AG08395 (cell line): ENCODE measurements at places on chromosomes 5 and 9.
A peak's percentile ranks its signal among the peaks of the same experiment; 100 is the strongest.

GRCh38 chr5:172509405-172509781 is 55.1 kb upstream of the SH3PXD2B start:
- DNase-seq, result no peak

GRCh38 chr5:156328766-156329165 is 1.8 kb downstream of the SGCD start:
- no peak for DNase-seq

DNA sequence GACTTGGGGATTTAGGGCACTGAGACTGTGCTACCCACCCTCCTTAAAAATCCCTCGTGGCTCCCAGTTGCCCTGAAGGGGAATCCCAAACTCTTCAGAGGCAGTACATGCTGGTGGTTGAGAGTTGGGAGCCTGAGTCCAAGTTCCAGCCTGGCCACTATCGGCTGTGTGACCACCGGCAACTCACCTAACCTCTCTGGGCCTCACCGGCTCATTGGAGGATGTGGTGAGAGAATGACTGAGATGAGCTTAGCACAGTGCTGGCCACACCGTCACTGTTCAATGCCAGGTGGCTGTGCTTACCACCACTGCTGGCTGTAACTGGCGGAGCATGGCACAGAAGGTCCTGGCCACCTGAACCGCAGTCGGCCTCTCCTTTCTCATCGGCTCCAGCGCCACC is 200.2 kb downstream of the C9orf50 start:
- no peak for DNase-seq

DNA sequence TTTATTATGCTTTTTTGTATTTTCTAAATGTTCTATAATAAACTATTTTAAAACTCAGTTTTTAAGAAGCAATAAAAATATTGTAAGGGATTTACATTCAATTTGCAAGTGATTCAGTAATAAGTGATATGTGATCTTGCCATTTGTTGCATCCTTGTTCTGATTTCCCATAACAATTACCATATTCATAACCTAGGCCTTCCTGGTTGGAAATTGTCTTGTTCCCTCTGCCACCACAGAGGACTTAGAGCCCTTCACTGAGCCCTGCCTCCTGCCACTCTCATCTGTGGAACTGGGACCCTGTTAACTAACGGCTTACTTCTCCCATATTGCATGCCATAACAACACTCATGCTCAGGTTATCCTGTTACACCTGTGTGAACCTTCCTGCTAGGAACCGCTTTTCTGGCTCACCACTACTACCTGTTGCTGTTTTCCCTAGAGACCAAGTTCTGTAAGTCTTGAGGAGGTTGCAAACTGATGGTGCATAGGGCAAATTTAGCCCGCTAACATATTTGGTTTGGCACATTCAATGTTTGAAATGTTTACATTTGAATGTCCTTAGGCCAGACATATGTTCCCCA is 32.9 kb upstream of the DTWD2 start:
- DNase-seq, result no peak

GRCh38 chr5:160657622-160658458 is 194.2 kb downstream of the ATP10B start:
- DNase-seq, result no peak

DNA sequence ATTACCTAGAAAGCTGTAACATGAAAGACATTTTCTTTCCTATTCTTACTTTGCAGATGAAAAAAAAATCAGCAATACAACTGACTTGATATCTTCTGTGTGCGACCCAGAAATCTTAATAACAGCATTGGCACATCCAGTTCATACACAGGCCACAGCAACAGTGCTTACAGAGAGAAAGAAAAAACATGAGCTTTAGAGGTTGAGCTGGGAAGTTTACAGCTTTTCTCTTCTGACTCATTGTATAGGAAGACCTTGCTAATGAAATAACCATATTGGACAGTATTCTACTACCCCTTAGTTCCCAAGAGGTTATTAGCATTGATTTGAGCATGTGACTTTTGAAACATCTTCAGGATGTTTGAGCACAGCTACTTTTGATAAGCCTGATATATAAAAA is 1033.4 kb upstream of the DMAC1 start:
- DNase-seq, result no peak

- DNase-seq, result no peak
These were observed 500.2 kb downstream of the SPOCK1 start for GRCh38 chr5:136998854-136999357.

- DNase-seq, result no peak
These were observed 178.2 kb upstream of the IRX1 start for GRCh38 chr5:3417376-3417943.

DNA sequence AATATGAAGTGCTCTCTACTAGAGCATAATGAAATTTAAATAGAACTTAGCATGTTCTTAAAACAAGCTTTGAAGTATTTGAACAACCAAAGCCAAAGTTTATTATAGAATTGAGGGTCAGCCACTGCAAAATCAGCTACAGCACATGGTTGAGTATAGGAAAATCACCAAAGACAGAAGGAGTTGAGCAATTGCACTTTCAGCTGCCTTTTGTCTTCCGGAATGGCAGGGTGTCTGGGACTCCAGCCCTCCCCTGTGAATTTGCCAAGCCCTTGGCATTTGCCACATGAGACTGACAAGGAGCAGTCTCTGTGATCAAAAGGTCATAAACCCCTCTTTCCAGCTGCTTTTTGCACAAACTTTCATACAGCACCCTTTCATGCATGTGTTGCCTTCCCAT is 8.5 kb upstream of the LURAP1L start:
- DNase-seq, result no peak

DNA sequence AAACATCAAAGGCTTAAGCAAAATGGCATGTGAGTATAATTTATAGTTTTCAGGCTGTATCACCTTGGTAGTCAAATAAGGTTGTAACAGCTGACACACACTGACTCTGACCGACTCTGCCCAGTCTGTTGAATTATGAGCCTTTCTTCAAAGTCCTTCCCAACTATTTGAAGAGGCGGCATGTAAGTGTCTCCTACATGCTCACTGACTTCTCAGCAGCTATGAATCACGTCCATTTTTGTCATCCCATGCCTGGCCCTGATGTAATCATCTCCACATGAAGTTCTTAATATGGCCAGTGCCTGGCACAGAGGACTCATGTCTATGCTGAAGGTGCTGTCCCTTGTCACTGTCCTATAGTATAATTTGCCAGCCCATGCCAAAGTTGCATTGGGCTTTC is 5.1 kb upstream of the PTBP3 start:
- peak; percentile 58 for DNase-seq

DNA sequence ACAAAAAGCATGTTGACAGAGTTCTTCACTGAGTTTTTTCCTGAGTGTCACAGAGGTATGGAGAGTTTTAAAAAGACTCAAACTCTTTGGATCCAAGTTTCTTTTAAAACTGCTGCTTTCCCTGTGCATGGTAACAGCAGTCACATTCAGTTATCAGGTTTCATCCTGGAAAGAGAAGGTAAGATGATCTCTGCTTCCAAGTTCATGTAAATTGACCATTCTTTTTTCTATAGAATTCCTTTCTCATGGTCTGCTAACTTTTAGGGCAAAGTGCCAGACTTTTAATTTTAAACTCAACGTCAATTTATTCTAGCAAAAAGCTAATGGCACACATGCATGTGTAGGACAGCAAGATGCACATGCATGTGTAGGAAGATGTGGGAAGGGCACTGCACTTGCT is 52.5 kb upstream of the PRLR start:
- DNase-seq, result no peak

DNA sequence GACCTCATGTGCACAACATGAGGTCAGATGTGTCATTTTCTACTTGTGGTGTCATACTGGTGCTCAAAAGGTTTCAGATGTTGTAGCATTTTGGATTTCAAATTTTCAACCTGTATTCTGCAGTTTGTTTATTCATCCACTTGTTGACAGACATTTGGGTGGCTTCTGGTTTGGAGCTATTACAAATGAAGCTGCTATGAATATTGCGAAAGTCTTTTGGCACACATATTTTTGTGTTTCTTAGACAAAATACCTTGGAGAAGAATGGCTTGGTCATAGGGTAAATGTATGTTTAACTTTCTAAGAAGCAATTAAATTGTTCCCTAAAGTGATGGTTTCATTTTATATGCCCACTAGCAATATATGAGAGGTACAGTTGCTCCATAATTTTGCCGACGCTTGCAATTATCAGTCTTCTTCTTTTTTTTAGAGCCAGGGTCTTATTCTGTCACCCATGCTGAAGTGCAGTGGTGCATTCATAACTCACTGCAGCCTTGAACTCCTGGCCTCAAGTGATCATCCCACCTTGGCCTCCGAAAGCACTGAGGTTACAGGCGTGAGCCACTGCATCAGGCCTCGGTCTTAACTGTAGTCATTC is 70.7 kb upstream of the TRPC7 start:
- DNase-seq, result no peak

DNA sequence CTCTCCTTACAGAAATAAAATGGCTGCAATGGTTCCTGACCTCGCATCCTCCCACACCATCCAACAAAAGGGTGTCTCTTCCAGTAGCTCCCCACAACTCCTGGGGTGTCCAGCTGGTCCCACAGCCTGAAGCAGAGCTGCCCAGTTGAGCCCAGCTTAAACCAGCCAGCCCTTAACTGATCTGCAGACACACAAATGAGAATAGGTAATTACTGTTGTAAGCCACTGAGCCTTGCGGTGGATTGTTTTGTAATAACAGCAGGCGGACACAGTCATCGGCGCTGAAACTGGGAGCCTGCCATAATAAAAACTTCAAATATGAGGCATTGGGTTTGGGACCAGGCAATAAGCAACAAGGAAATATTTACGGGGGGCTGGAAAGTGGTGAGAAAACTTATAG is 10.4 kb upstream of the ZBTB43 start:
- no peak for DNase-seq

DNA sequence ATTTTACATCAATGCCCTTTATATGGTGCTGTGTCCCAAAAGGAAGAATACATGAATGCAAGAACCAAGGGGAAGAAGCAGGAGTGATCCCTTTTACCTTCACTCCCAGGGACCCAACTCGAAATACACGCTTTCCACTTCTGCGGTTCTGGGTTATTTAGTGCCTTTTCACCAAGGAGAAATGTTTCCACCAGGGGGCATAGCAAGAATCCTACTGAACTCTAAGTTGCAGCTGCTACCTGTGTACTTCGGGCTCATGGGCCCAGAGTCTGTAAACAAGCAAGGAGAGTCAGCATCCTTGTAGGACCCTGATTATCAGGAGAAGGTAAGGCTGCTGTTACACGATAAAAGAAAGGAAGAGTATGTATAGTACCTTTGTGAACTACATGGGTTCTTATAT is 45.7 kb downstream of the DPYSL3 start:
- no peak for DNase-seq

- no peak for DNase-seq
These were observed 8.0 kb upstream of the TLR4 start for GRCh38 chr9:117696154-117696553.

- peak; percentile 81 for DNase-seq
These were observed 23.4 kb downstream of the MEGF10 start for GRCh38 chr5:127313847-127314473.

DNA sequence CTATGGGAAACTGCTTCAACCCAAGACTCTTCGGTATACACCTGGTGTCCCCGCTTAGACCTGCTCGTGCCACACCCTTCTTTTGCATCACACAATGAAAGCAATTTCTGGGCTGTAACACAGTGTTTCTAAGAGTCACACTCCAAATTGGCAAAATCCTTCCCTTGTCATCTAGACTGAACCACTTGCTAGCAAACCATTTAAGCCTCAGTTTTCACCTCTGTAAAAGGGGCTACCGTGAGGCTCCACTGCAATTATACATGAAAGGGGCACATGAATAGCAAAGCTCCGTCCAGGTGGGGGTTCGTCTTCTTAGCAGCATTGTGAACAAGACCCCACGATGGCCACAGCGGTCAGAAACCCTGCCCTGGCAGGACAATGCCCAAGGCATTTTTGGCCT is 166.8 kb downstream of the PAX5 start:
- DNase-seq, result no peak

GRCh38 chr9:16033921-16034691 is 481.3 kb downstream of the CCDC171 start:
- no peak for DNase-seq

DNA sequence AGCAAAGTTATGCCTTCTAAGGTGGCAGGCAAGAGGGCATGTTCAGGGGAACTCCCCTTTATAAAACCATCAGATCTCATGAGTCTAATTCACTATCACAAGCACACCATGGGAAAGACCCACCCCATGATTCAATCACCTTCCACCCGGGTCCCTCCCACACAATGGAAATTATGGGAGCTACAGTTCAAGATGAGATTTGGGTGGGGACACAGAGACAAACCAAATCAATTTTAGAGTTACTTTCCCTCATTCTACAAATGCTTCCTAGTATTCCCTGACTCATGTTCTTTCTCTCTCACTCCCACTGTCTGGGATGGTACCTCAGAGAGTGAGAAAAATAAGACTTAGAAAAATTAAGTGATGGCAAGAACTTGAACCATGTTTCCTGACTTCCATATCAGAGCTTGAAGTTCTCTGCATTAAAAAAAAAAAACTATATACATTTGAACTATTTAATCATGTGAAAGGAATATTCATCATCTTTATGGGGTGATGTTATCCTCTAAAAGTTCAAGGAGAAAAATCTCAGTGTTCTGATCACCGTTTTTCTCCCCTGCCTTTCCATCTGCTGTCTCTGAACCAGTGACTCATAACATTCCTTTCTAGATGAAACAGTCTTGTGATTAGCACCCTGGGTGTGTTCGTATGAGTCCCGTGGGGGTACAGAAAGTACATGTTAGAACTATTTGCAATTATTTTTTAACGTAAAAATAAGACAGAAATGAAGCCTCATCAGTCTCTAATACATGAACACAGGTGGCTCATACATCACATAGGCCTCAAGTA is 282.9 kb downstream of the SLF1 start:
- DNase-seq, result peak; percentile 23

DNA sequence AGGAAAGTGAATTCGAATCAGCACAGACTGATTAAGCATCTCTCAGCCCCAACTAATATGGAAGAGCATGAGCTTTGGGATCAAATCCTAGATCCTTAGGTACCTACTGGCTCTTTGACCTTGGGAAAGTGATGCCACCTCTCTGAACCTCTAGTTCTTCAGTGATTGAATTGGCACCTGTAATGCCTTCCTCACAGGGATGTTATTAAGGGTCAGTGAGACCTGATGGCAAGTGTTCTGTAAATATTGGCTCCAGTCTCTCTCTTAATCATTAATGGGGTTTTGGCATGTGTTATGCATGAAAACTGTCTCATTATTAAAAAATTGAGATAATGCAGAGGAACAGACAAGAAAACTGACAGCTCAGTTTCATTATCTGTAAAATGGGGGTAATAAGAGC is 115.8 kb downstream of the INSYN2B start:
- no peak for DNase-seq

DNA sequence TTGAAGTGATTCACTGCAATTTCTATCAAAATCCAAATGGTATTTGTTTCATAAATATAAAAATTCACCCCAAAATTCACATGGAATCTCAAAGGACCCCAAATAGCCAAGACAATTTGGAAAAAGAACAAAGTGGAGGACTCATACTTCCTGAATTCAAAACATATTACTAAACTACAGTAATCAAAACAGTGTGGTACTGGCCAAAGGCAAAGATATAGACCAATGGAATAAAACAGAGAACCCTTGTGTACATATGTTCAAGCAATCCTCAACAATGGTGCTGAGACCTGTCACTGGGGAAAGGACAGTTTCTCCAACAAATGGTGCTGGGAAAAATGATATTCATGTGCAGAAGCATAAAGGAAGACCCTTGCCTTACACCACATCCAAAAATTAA is 14.0 kb downstream of the OBP2B start:
- DNase-seq, result no peak

- DNase-seq, result no peak
These were observed 1603.5 kb upstream of the C9orf72 start for GRCh38 chr9:29176786-29177185.

- DNase-seq, result no peak
These were observed 623.0 kb downstream of the SLCO4C1 start for GRCh38 chr5:101673120-101673519.

GRCh38 chr9:112069318-112070169 is 105.6 kb downstream of the SUSD1 start:
- DNase-seq, result no peak
